ENCODE measurements at places on chromosomes 11 and 22.

GRCh38 chr11:33869481-33870422 is 22.1 kb downstream of the LMO2 start:
- no peak for DNase-seq

- DNase-seq, result no peak
These were observed 88.3 kb downstream of the UVRAG start for GRCh38 chr11:75903276-75903675.

GRCh38 chr11:134292661-134293060 is 16.5 kb downstream of the GLB1L3 start:
- DNase-seq, result no peak

GRCh38 chr11:32216749-32217148 is 125.9 kb downstream of the RCN1 start:
- no peak for DNase-seq

- peak; percentile 2 for DNase-seq
These were observed 377.7 kb downstream of the TENM4 start for GRCh38 chr11:79062814-79063762.

DNA sequence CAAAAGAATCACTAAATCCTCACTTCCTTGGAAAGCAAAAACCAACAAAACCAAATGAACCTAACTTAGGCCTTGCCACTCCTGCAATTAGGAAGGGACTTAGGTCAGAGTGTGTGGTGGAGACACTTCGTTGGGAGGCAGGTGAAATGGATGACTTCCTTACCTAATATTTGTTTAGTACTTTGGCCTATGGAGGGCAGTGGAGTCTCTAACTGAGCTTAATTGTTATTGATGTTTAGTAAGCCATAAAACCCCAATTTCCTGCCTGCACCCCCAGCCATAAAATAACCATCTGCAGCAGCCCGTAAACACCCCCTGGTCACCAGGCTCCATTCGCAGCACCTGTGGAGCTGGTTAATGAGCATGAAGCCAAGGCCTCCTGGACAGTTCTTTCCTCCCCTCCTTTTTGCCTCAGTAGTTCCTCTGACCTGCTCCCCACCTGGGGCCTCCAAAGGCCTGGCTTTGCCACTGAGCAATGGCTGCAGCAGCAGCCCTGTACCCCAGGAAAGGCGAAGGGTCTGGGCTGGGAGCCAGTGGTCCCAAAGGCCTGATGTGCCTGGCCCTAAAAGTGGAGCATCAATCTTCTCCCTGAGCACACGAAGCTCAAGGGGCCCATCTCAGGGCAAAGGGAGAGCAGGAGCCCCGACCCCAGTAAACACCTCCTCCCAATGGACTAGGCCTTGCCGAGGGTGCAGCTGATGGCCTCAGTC is 15.6 kb upstream of the SYT13 start:
- DNase-seq, result peak; percentile 20

- DNase-seq, result no peak
These were observed 50.6 kb downstream of the C11orf58 start for GRCh38 chr11:16789063-16789420.

DNA sequence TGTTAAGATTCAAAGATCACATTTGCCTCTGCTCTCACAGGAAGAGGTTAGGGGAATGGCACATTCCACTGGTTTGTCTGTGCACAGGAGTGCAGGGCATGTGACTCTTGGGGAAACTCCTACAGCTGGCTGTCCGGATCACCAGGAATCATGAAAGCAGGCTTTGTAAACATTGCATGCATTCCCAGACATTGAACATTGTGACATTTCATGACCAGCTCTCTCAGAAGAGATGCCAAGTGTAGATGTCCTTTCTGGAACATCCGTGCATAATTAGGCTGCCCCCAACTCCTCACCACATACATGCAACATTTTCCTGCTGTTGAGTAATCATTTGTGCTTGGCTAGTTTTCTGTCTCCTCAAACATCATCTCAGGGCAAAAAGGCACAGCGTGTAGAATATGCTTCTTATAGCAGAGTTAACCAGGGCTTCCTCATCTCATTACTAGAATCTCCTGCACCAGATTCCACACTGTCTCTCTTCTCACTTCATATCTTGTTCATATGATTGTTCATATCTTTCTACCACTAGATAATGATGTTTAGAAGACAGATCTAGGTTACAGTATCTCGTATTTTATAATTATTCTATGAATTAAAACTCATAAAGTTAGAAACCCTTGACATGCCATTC is 694.7 kb downstream of the NTM start:
- DNase-seq, result no peak

DNA sequence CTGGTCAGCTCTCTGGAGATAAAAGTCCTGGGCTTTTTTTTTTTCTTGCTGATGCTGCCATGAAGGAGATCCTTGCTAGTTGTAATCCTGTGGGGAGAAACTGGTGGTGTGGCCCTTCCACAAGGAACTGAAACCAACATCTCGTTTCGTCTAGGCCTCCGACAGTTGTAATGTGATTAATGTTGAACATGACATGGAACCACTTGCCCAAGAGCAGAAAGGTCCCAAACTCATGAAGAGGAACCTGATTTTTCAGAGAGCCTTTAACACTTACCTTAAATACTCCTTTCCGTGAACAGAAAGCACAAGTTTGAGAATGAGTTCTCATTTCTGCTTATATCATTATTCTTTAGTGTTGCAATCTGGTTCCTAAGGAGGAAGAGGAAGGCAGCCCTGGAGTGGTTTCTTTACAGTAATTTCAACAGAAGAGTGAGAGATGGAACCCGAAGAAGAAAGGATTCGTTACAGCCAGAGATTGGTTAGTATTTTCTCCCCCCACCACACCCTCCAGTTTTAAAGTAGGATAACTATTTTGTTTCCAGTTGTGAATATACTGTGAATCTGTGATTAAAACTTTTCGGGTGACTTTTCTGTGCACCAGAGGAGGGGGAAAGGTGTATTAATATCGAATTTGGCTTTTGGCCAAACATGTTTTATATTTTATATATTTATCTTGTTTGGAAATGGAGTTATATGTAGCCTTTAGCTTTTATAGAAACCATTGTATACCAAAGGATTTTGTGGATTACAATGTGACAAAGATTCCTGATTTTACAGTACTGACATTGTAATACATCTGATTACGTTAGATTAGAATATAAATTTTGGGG is 2.0 kb downstream of the KDM2A start:
- peak; percentile 85 for DNase-seq

- no peak for DNase-seq
These were observed 38.8 kb downstream of the PTPRJ start for GRCh38 chr11:48019217-48019584.

GRCh38 chr11:8354622-8355415 is 91.1 kb upstream of the LMO1 start:
- DNase-seq, result no peak

DNA sequence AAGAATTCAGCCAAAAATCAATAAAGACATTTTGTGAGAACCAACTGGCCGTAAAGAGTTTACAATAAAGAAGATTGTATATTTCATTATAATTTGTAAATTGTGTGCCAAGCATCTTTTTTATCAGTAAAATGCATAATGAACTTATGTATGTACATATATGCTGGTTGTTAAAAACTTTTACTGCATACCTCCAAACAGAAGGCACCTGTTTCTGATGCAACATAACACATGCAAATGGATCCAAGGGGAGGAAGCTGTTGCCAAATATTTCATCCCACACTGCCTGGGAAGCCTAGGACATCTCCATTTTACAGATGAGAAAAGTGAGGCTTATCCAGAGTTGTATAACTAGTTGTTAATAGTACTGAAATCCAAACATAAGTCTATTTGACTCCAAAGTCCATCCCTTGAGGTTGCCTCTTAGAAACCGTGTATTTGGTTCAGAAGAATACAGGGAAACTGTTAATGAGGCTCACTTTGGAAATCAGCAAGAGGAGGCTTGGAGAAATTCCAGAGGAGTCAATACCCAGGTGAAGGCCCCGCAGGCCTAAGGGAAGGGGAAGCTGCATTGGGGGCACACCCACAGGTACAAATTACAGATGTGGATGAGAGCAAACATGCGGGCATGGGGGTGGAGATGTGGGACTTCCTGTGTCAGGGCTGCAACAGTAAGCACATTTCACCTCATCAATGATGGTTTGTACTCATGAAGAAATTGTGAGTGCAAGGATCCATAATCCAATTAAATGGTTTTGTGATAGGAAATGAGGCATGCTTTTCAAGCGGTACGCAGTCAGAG is 51.1 kb downstream of the RCN1 start:
- DNase-seq, result no peak

GRCh38 chr11:63667995-63668795 is 3.0 kb downstream of the ATL3 start:
- DNase-seq, result no peak

DNA sequence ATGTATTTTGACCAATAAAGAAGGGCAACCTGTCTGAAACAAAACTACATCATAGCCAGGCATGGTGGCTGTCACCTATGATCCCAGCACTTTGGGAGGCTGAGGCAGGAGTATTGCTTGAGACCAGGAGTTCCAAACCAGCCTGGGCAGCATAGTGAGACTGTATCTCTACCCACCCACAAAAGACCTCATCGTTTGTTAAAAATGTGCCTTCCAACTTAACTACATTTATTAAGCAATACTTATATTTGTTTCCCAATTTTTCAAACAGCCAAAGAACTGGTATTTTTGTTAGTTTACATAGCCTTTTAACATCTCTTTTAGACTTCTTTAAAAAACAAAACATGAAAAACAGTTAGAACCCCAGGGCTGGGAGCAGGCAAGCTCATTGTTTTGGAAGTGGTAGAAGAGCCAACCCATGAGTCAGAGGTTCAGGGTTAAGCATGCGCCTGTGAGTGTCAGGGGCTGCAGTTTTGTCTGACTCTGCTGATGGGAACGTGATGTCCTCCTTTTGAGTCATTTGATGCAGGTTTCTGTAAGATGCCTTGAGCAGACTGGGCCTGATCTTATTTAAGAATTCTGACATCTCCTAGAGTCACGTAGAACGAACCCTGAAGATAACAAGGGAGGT is 53.9 kb upstream of the CRTAM start:
- DNase-seq, result no peak

GRCh38 chr22:29081517-29082236 is 8.8 kb downstream of the KREMEN1 start:
- DNase-seq, result no peak

DNA sequence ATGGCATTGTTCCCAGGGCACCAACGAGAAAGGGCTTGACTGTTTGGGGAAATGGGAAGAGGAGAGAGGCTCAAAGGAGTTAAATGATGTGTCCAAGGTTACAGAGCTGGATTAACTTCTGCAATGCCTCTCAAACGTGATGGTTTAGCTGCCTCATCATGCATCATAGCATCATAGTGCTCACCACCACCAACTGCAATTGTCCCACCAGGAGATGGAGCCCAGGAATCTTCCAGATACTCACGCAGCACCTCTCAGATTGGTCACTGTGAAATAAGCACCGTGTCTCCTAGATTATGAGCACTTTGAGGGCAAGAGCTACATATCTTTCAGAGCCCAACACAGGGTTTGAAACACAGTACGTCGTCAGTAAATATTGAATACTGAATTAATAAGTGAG is 69.2 kb downstream of the PRSS23 start:
- no peak for DNase-seq

DNA sequence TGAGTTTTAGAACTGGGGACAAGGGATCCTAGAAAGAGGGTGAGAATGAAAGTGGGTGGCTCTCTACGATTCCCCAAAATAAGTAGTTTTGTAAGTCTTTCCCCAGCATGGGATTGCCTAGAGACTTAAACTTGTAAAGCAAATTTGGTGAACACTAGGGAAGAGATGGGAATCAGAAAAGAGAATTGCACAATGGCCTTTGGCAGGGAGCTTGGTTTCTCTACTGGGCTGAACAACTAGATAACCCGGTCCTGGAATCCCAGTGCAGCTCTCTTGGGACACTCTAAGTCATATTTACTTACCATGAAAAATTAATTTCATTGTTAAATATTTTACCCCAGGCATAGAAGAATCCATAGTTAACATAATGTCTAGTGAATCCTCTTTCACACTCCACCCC is 16.5 kb upstream of the USP18 start:
- no peak for DNase-seq

DNA sequence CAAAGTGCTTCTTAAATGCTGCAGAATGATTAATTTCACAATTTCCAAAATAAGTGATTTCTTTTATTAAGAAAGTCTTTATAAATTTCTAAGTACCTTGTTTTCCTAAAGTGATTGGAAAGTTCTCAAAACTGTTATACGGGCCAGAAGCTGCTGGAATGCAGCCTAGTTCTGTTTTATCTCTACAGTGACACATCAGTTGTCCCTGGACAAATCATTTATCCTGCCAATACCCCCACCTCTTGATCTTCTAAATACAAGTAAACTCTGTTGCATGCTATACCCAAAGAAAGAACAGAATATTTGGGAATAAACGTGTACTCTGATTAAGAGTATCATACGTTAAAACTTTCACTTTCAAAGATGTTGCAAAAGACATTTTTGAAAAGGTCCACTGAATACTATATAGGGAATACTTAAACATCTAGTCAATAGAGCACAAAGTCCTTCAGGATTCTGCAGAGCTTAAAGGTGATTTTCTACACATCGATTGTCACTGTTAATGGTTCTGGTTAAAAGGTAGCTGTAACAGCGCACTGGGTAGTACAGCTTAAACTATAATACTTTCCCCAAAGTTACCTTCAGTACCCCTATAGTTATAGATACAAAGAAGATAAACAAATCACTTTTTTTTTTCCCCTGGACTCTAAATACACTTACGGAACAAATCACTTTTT is 92.1 kb upstream of the APOA1 start:
- peak; percentile 35 for DNase-seq

GRCh38 chr11:126104420-126104819 is 41.8 kb upstream of the CDON start:
- no peak for DNase-seq

DNA sequence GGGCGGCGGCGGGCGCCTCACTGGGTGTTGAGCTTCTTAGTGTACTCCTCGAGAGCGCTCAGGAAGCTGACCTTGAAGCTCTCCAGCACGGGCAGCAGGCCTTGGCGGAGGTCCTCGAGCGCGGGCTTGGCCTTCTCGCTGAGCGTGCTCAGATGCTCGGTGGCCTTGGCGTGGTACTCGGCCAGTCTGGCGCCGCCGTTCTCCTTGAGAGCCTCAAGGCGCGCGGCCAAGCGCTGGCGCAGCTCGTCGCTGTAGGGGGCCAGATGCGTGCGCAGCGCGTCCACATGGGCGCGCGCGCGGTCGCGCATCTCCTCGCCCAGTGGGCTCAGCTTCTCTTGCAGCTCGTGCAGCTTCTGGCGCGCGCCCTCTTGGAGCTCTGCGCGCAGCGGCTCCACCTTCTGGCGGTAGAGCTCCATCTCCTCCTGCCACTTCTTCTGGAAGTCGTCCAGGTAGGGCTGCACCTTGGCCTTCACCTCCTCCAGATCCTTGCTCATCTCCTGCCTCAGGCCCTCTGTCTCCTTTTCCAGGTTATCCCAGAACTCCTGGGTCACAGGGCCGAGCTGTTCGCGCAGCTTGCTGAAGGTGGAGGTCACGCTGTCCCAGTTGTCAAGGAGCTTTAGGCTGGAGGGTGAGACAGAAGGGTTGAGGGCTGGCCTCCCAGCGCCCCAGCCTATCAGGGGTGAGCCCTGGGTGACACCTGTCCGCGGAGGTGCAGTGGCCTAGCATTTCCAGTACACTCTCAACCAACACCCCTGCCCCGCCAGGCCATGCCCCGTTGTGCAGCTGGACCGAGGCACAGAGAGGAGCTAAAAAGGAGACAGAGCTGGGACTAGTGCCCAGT is 1.4 kb downstream of the APOA1 start:
- peak; percentile 92 for DNase-seq

Measured in NAMALWA (cell line).